Activated naive CD4-positive, alpha-beta T cell (primary cell): ENCODE measurements at places on chromosomes 12 and 14.

DNA sequence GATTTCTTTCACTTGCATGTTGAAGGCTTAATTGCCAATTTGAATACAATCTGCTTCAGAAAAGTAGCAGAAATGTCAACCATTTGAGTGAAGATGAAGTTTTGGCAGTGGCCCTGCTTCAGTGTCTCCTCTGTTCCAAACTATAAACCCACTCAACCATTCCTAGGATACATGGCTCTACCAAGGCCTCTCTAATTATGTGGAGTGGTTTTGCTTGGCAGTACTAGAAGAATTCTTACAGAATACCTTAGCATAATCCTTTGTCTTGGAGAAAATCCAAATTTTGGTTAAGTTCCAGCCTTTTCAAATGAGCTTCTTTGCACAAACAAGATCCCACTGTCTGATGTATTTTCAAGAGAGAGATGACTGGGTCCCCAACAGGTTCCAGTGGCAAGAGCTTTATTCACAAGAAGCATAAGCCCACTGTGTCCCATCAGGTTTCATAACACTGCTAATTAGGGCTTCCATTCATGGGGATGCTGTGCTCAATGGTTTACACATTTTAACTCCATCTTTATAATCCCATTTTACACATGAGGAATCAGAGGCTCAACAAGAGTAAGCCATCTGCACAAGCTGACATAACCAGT is 234.5 kb downstream of the IPO8 start:
- no peak for DNase-seq

- no peak for DNase-seq
These were observed 52.0 kb upstream of the RNU6-8 start for GRCh38 chr14:32254952-32255679.

GRCh38 chr12:34404377-34405285 is 382.3 kb downstream of the ALG10 start:
- DNase-seq, result no peak

DNA sequence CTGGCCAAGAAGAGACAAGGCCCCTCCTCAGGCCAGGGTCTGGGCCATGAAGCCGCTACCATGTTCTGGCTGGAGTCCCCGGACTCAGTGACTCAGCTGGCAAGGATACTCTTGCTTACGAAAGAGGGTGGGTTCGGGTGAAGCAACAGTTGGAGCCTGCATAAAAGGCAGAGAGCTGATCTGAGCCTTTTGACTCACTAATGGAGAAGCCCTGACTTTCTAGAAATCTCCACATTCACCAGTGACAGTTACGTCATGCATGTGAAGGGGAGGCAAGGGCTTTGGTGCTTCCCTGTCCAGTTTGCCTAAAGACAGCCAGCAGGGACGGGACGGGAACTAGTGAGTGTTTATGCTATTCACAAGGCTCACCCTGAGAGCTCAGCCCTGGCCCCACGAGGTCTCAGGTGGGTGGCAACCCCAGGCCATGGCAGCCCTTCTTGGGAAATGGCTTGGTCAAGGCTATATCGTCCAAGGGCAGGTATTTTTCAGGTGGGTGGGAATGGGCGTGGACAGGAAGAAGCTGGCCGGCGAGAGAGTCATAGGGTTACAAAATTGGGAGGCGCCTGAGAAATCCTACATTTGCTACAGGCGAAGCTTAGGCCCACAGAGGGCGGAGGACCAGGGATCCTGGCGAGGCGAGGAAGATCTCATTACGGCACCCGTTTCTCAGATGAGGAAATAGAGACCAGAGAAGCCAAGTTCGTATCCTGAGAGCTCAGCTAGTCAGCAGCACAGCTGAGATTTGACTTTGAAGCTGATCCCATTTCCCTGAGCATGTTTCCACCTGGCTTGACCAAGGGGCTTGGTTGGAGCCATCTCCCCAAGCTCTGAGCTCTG is 314.6 kb downstream of the BCL11B start:
- no peak for DNase-seq

DNA sequence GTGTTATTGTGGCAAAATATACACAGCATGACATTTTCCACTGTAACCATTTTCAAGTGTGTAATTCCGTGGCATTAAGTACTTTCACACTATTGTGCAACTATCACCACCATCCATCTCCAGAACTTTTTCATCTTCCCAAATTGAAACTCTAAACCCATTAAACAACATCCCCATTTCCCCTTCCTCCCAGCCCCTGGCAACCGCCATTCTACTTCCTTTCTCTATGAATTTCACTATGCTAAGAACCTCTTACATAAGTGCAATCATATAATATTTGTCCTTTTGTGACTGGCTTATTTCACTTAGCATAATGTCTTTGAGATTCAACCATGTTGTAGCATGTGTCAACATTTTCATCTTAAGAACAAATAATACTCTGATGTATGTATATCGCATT is 67.8 kb upstream of the PYGL start:
- no peak for DNase-seq

DNA sequence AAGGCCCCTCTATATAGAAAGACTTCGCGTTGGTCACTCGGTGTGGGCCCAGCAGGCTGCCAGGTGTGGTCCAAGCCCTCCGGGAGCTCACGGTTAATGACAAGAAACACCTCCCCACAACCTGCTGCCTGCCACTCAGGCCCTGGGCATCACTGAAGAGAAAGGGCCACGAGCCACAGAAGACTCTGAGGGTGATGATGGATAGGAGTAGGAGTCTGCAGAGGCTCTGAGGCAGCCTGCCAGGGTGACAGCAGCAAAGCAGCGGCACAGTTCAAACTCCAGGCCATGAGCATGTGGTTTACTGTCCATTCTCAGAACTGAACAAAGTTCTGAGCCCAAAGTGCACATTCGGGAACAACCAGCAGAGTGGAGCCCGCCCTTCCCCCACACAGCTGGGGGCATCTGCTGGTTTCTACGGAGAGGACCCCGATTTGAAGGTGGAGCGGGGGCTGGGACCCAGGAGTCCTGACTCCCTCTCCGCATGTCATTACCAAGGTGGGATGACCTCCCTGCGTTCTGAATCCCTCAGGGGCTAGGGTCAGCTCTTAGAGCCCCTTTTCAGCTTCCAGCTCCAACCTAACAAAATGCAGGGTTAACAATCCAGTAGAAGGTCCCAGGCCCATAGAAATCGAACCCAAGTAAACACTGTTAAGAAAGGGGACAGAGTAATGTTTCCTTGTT is 65.8 kb downstream of the VWF start:
- no peak for DNase-seq

- no peak for DNase-seq
These were observed 9.3 kb downstream of the EML1 start for GRCh38 chr14:99802301-99803105.

- no peak for DNase-seq
These were observed 46.3 kb upstream of the PTGDR start for GRCh38 chr14:52220924-52221811.
